ENCODE measurements at places on chromosomes 3 and 15. TPM values are rescaled to one million over a fixed set of nuclear protein-coding genes. Genes with fewer than 3 reads are reported as not detected.

SLC12A1 gene
- not detected for total RNA-seq

LAMB2 gene
- 914 TPM for total RNA-seq

AADAC gene
- total RNA-seq, result 0.42 TPM

HYAL1 gene
- total RNA-seq, result 32.9 TPM

RLBP1 gene
- total RNA-seq, result not detected

Data from right cardiac atrium (tissue), 5 donors.